ENCODE measurements at places on chromosomes 7 and 10.

DNA sequence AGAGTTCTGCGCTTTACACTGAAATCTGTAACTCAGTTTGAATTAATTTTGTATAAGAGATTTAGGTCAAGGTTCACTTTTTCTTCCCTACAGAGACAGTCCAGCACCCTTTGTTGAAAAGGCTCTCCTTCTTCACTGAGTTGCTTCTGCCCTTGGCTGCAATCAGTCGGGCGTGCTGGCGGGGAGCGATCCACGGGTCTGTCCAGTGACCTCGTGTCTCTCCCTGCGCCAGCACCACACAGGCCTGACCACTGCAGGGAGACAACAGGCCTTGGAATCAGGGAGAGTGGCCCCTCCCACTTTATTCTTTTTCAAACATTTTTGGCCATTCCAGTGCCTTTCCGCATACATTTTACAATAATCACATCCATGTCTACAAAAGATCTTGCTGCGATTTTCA, 66.9 kb downstream of the AMZ1 start:
- DNase-seq: no peak

- no peak for DNase-seq
Measured at GRCh38 chr7:120005720-120006119, 267.3 kb upstream of the KCND2 start.

GRCh38 chr10:35924759-35925158, 282.7 kb upstream of the FZD8 start:
- DNase-seq: no peak

- DNase-seq: no peak
Measured at GRCh38 chr10:48332166-48332870, 25.8 kb downstream of the MAPK8 start.

- DNase-seq: no peak
Measured at GRCh38 chr10:79424221-79425073, 21.0 kb downstream of the ZCCHC24 start.

DNA sequence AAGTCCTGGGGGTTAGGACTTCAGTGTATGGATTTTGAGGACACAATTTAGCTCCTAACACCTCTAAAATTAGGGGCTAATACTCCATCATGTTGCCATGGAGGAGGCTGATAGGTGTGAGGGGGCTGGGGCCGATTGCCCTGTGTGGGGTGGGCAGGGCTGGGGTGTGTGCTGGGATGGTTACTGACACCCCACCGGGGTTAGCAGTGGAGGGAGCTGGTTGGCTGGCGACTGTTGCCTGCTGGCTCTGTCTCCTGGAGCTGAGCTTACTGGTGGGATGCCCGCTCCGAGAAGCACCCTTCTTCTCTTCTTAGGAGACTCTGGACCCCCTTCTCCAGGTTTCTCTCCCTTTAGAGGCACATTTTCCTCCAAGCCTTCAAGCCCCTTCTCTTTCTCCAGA, 22.2 kb upstream of the SH2D4B start:
- no peak for DNase-seq

DNA sequence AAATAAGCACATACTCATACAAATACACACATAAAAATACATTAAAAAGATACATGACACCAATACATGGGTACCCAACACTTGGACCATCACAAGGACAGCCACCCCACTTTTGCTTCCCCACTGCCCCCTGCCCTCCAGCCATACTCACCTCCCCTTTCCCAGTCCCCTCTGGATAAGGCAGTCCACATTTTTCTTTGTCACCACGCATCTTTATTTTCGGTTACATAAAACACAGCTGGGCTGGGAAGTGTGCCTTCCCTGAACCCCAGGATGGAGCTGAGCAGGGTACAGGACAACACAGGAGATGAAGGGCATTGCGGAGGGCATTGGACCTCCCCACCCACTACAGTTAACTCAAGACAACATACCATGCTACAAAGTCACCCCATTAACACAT, 1.1 kb upstream of the HOXA3 start:
- DNase-seq: no peak

DNA sequence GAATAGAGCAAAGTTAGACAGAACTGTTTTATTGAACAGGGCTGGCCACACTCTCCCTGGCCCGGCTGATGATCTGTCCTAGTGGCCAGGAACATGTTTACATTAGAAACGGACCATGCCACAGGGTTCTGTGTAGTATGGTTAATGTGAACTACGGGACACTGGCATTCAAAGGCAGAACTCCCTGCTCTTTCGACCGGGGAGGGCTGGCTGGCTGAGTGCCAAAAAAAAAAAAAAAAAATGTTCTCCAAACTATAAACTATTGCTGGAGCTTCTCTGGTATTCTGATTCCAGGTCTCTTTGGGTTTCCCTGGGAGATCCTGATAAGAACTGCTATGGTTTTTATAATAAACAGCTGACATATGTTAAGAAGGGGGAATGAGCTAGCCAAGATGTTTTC, 1262.6 kb upstream of the SORCS1 start:
- DNase-seq: no peak

DNA sequence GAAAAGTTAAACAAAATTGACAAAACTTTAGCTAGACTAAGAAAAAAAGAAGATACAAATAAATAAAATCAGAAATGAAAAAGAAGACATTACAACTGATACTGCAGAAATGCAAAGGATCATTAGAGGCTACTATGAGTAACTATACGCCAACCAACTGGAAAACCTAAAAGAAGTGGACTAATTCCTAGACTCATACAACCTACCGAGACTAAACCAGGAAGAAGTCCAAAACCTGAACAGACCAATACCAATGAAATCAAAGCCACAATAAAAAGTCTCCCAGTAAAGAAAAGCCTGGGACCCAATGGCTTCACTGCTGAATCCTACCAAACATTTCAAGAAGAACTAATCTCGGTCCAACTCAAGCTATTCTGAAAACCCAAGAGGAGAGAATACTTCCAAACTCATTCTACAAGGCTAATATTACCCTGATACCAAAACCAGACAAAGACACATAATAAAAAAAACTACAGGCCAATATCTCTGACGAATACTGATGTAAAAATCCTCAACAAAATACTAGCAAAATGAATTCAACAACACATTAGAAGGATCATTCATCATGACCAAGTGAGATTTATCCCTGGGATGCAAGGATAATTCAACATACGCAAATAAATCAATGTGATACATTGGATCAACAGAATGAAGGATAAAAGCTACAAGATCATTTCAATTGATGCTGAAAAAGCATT, 20.3 kb downstream of the ELAPOR2 start:
- DNase-seq: no peak

- DNase-seq: peak; percentile 9
Measured at GRCh38 chr7:72925546-72926120, 738 bp downstream of the POM121 start.
